Activated CD8-positive, alpha-beta T cell treated with anti-CD3 and anti-CD28 coated beads for 36 hours (primary cell): ENCODE measurements at places on chromosomes 3 and 15. TPM values are rescaled to one million over a fixed set of nuclear protein-coding genes. Genes with fewer than 3 reads are reported as not detected.

DNA sequence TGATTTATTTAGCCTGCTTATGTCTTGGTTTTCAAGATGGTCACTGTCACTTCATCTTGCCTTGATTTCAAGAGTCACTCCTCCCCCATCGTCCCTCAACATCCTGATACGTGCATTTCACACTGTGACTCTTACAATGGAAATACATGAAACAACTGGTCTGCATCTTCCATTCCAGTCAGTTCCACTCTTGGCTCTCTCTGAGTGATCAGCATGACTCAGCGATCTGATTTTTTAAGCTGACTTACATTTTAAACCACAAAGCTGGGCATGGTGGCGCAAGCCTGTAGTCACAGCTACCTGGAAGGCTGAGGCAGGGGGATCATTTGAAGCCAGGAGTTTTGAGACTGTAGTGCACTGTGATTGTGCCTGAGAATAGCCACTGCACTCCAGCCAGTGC, 271.2 kb upstream of the ROPN1 start:
- H3K4me1 ChIP-seq, result no peaks in the 10 kb centered on the region
- no peak overlapping the region for H3K27ac ChIP-seq
- no peak for DNase-seq

Gene ISLR2
- total RNA-seq, result not detected

- peaks cover 8% of the 10 kb centered on the region for H3K4me1 ChIP-seq
- no peak overlapping the region for H3K27ac ChIP-seq
- DNase-seq, result peak; percentile 55
- H3K27me3 ChIP-seq, result peaks cover 3% of the 10 kb centered on the region
These were observed 63.2 kb downstream of the HCN4 start for GRCh38 chr15:73305331-73306211.

- no peak for DNase-seq
- H3K27ac ChIP-seq, result no peak overlapping the region
- no peaks in the 10 kb centered on the region for H3K4me1 ChIP-seq
- no peaks in the 10 kb centered on the region for H3K36me3 ChIP-seq
These were observed 130.6 kb downstream of the SMAD6 start for GRCh38 chr15:66832664-66833063.

DNA sequence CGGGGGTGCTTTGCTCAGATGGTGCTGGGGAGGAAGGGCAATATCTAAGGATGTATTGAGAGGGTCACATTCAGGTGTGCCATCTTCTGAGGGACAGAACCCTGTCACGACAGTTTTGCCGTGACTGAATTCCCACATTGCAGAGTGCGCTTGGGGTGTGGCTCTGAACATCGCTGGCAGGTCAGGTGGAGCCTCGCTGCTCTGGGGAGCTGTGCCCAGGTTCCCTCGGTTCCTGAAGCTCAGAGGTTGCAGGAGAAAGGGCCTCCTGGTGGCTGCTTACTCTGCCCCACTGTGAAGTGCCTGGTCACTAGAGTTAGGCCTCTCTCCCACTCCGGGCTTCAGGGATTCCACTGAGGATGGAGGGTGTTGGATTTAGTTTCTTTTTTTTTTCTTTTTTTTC, 51.5 kb downstream of the APBA2 start:
- H3K36me3 ChIP-seq, result peaks cover 21% of the 10 kb centered on the region
- H3K4me1 ChIP-seq, result peaks cover 80% of the 10 kb centered on the region
- H3K27ac ChIP-seq, result peak overlapping the region; percentile 83

- peaks cover 46% of the 10 kb centered on the region for H3K4me1 ChIP-seq
- no peak overlapping the region for H3K27ac ChIP-seq
These were observed 51.0 kb downstream of the VGLL4 start for GRCh38 chr3:11592445-11593298.

GRCh38 chr15:81168644-81169043, 28.0 kb upstream of the IL16 start:
- no peak for DNase-seq
- H3K4me3 ChIP-seq, result no peak overlapping the region
- no peaks in the 10 kb centered on the region for H3K36me3 ChIP-seq
- peaks cover 14% of the 10 kb centered on the region for H3K27me3 ChIP-seq
- H3K27ac ChIP-seq, result no peak overlapping the region
- peaks cover 2% of the 10 kb centered on the region for H3K4me1 ChIP-seq

Gene C15orf62
- total RNA-seq, result 0.61 TPM

DNA sequence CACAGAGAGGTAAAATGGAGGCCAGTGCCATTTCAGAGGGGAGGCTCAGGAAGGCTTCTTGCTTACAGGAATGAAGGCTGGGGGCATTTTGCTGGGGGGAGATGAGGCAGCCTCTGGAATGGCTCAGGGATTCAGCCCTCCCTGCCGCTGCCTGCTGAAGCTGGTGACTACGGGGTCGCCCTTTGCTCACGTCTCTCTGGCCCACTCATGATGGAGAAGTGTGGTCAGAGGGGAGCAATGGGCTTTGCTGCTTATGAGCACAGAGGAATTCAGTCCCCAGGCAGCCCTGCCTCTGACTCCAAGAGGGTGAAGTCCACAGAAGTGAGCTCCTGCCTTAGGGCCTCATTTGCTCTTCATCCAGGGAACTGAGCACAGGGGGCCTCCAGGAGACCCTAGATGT, 39.9 kb downstream of the MESD start:
- no peak for DNase-seq
- no peak overlapping the region for H3K27ac ChIP-seq
- H3K36me3 ChIP-seq, result peaks cover 17% of the 10 kb centered on the region
- H3K4me3 ChIP-seq, result no peak overlapping the region

DNA sequence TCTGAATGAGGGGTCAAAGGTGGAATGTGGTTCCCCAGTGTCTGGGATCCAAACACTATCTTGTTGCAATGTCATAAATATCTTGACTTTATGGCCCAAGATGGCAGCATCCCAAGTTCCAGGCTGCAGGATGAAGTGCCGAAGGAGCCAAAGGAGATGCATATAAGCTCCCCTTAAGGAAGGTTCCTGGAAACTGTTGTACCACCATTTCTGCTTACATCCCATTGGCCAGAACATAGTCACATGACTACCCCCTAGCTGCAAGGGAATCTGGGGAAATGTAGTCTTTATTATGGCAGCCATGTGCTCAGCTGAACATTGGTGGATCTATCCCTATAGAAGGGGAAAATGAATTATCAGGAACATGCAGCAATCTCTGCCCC, 54.3 kb downstream of the BDH1 start:
- no peak overlapping the region for H3K27ac ChIP-seq
- H3K4me1 ChIP-seq, result no peaks in the 10 kb centered on the region
- no peaks in the 10 kb centered on the region for H3K27me3 ChIP-seq
- H3K36me3 ChIP-seq, result no peaks in the 10 kb centered on the region
- H3K4me3 ChIP-seq, result no peak overlapping the region

Gene C3orf20
- total RNA-seq, result 0.20 TPM

Gene GRAMD2A
- total RNA-seq, result not detected

GRCh38 chr3:46127503-46127902, 80.6 kb downstream of the CCR1 start:
- no peak for DNase-seq
- H3K4me1 ChIP-seq, result peaks cover 10% of the 10 kb centered on the region
- no peak overlapping the region for H3K4me3 ChIP-seq
- H3K27me3 ChIP-seq, result peaks cover 5% of the 10 kb centered on the region
- H3K27ac ChIP-seq, result no peak overlapping the region
- H3K36me3 ChIP-seq, result no peaks in the 10 kb centered on the region

DNA sequence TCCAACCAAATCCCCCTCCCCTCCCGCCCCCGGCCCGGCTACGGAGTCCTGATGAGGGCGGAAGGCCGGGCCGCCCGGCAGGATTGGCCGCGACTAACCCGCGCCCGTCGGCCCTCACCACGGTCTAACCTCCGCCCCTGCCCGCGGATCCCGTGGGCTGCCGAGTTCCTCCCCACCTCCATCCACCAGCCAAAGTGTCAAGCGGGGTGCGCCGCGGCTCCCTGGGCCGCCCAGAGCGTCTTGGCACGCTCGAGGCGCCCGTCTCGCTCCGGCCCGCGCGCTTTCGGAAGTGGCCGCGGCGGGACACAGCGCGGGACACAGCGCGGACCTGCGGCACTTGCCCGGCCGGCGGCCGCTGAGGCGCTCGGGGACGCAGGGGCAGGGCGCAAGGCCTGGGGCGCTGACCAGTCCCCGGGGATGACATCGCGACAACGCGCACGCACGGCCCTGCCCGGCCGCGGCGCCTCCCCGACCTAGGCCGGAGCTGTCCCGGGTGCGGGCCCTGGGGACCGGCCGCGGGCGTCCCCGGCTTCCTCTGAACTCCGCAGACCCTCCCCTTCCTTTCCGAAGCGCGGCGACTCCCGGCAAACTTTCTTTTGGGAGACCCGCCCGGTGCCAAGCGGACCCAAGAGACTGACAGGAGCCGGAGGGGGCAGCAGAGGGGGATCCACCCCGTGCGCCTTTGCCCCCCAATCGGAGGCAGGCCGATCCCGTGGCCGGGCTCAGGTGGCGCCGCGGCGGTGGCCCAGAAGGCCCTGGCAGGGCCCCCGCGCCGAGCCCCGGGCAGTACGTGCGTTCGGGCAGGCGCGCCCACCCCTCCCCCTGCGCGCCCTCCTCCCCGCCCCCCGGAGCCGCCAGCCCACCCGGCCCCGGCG, 112.8 kb upstream of the ICE2 start:
- H3K4me1 ChIP-seq, result peaks cover 46% of the 10 kb centered on the region
- H3K27ac ChIP-seq, result peak overlapping the region; percentile 85
- peak overlapping the region; percentile 73 for H3K4me3 ChIP-seq
- peak; percentile 69 for DNase-seq
- peaks cover 6% of the 10 kb centered on the region for H3K36me3 ChIP-seq
- H3K27me3 ChIP-seq, result no peaks in the 10 kb centered on the region

GRCh38 chr15:53862386-53862785, 102.9 kb upstream of the WDR72 start:
- DNase-seq, result no peak
- no peaks in the 10 kb centered on the region for H3K4me1 ChIP-seq
- peaks cover 1% of the 10 kb centered on the region for H3K27me3 ChIP-seq
- H3K36me3 ChIP-seq, result no peaks in the 10 kb centered on the region
- H3K4me3 ChIP-seq, result no peak overlapping the region
- H3K27ac ChIP-seq, result no peak overlapping the region

Gene FAM98B
- 51.0 TPM for total RNA-seq

DNA sequence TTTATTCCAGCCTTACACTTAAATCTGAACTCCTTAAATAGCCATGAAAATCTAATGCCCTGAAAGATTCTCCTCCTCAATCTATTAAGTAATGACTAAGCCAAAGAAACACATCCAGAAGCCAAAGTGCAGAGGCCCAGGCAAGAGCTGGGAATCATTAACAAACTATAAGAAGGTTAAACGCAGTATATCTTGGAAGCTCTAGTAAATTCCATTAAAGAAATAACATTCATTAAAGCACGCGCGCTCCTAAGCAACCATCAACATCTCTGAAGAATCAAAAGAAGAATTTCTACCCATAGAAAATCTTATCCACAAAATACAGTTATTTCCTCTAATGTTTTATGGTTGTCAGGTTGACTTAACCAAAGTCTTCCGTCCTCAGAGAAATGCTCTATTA, 29.5 kb downstream of the MB21D2 start:
- no peak overlapping the region for H3K4me3 ChIP-seq
- no peak overlapping the region for H3K27ac ChIP-seq
- peaks cover 19% of the 10 kb centered on the region for H3K4me1 ChIP-seq

DNA sequence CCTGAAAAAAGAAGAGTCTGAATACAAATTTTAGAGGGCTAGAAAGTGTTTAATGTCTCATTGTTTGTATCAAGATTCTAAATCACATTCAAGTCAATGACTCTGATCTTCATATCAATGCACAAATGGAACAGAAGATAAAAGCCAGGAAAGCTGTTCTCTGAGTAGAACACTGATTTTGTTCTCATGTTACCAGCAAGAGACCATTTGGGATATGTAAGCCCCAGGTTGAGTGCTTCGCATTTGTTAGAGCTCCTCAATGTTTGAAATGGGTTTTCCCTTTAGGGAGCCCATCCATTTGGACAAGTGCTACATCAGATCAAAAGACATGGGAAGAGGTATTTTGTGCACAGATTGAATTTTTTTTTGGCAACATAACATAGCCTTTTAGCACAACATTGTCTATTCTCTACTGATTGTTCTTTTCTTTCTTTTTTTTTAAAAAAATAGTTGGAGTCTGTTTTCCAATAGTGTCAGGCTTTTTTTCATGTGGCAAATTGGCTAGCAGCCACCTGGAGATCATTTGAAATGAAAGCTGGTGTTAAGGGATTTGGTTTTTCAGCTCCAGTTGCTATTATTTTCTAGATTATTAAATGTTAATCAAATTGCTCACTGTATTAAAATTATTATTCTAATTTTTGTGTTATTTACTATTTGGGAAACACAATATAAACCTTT, 74.5 kb upstream of the ZPLD1 start:
- no peak overlapping the region for H3K27ac ChIP-seq
- H3K4me3 ChIP-seq, result no peak overlapping the region
- H3K36me3 ChIP-seq, result no peaks in the 10 kb centered on the region
- no peak for DNase-seq

DNA sequence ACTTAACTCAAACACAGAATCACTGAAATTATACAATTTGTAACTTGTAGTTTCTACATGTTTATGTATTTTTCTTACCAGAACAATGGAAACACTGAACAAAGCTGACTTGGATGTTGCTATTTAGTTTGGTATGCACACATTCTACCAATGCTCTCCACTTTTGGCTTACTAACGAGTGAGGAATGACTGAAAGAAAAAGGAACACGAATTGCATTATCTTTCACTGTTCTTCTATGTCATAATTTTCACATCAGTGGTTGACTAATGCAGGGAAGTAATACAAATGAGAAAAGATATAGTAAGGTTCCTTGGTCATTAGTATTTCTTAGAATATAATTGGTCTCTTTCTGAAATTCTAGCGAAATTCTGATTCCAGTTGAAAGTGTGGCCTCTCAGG, 9.8 kb upstream of the CNTN3 start:
- no peak overlapping the region for H3K27ac ChIP-seq
- no peak for DNase-seq
- no peaks in the 10 kb centered on the region for H3K27me3 ChIP-seq
- no peak overlapping the region for H3K4me3 ChIP-seq
- no peaks in the 10 kb centered on the region for H3K4me1 ChIP-seq

Gene SLC33A1
- 19.8 TPM for total RNA-seq

- no peaks in the 10 kb centered on the region for H3K4me1 ChIP-seq
- no peak overlapping the region for H3K4me3 ChIP-seq
- no peak for DNase-seq
- H3K36me3 ChIP-seq, result peaks cover 3% of the 10 kb centered on the region
These were observed 49.9 kb downstream of the GRIP2 start for GRCh38 chr3:14490255-14490654.

GRCh38 chr3:110106805-110107204, 769.5 kb upstream of the DPPA4 start:
- peaks cover 2% of the 10 kb centered on the region for H3K27me3 ChIP-seq
- no peak overlapping the region for H3K27ac ChIP-seq
- H3K36me3 ChIP-seq, result no peaks in the 10 kb centered on the region
- DNase-seq, result no peak

DNA sequence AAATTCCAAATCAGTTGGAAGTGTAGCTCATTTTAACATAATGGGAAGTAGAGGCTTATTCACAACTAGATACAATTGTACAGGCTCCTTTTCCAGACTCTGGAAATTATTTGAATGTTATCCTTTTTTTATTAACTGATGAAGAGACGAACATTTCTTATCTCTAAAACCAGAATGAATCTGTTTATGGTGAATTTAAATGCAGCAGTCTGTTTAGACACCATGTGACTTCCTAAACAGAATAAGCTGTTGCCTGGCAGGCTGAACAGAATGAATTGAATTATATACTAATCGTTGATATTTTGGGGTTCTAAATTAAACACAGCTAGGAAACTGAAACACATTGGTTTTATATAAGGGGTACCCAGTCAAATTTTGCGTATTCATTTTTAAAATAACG, 4.0 kb downstream of the SEC61A1 start:
- H3K4me3 ChIP-seq, result no peak overlapping the region
- H3K4me1 ChIP-seq, result peaks cover 35% of the 10 kb centered on the region
- H3K36me3 ChIP-seq, result peaks cover 66% of the 10 kb centered on the region
